ENCODE measurements at places on chromosomes 1 and 21.

DNA sequence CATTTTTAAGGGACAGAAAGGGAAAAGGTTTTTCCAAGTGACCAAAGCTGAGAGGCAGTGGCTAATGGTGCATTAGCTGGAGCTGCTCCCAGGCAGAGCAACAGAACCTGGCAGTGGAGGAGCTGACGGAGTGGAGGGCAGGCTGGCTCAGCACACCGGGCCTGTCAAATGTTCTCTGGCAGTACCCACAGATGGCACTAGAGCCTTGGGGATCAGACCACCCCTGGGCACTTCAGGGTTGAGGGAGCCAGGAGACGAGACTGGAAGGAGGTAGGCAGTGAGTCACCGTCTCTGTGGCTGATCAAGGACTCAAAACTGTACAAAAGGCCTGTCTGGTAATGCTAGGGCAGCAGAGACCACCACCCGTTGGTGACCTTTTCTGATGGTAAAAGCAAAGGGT is 121.7 kb upstream of the KIAA0040 start:
- DNase-seq = no peak

GRCh38 chr1:76510672-76511557 is 356.4 kb upstream of the ST6GALNAC5 start:
- no peak for DNase-seq

GRCh38 chr1:47436304-47436978 is 1.4 kb upstream of the FOXD2 start:
- peak; percentile 55 for DNase-seq

DNA sequence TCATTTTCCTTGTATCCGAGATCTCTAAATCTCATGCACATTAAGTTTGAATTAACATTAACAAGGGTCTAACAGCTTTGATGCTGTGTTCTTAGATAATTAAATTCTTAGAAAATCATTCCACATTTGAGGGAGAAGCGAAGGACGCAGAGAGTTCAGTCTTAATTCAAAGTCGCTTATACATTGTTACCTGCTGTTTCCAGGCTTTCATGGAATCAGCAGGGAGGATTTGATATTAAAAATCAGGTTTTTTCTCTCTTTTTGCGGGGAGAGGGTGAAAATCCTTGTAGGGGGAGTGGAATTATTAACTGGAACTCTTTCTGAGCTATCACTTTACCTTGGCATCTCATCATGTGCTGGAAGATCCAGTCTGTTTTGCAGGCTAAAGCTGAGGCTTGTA is 27.7 kb upstream of the DAB1 start:
- no peak for DNase-seq

DNA sequence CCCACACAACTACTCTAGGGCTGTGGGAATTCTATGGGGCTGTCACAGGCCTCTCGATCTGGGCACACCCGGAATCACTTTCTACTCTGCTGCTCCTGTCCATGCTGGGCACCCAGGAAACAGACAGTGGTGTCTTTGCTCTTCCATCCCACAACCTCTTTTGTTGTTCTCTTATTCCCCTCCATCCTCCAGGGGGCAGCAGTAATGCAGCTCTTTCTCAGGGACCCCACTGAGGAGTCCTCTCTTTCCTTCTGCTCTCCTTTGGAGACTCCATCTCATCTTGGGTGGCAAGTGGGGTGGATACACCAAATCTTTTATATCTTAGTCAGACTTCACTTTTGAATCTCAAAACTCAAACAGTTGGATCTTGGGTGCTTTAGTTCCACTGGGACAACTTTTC is 206.3 kb downstream of the HS2ST1 start:
- DNase-seq = no peak

GRCh38 chr21:17780539-17780938 is 38.6 kb downstream of the C21orf91 start:
- DNase-seq = no peak

DNA sequence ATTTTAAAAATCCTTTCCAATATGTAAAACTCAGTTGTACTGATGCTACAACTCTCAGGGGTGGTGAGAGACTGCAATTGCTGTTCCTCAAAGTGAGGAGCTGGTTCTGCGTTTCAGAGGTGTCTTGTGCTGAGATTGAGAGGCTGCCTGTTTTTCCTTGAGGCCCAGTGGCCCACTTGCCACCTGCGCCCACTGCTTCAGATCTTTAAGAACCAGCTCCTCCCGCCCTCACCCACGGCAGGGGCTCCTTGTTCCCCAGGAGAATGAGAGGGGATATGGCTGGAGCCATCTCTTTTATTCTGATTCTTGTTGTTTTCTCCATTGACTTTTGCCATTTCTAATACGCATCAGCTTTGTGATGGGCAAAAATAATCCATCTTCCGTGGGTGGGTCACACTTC is 45.5 kb downstream of the EVA1C start:
- DNase-seq = no peak

DNA sequence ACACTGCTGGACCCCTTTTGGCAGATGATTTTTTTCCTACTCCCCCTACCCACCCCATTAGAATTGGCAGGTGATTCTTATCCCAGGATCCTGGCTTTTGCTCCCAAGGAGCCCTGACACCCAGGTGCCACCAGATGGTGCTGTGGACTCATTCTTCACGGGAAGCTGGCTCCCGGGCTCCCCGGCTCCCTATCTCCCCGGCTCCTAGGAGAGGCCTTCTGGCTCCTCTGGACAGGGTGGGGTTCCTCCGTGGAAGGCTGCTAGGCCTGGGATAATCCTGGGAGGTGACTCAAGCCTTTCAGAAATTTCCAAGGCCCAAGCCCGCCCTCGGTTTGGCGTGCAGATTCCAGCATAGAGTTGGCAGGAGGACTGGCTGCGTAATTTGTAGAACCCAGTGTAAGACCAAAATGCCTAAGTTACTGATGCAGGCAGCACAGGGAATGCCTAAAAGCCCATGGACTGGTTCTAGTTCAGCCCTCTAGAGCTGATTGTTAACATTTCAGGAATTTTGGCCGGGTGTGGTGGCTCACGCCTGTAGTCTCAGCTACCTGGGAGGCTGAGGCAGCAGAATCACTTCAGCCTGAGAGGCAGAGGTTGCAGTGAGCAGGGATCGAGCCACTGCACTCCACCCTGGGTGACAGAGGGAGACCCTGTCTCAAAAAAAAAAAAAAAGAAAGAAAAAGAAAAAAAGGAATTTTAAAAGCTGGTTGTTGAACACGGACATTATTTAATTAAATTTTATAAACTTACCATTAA is 6.8 kb upstream of the BSDC1 start:
- peak; percentile 78 for DNase-seq

- no peak for DNase-seq
These were observed 883 bp downstream of the CHODL start for GRCh38 chr21:18245464-18245967.

DNA sequence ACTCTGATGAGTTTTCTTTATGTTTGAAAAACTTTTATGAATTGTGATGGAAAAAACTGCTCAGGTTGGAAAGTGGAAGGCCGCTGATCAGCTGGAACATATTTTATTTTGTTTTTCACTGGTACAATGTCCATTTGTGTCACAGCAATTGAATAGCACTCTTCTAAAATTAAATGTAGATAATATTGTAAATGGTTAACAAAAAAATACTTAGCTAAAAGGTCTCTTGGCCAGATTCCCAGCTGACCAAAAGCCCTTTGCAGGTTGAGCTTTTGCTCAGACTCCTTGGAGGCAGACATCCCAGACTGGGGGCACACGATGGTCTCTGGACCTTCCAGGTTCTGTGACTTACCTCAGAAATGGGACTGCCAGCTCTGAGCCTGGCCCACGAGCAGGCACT is 26.3 kb downstream of the SAMD13 start:
- no peak for DNase-seq

- no peak for DNase-seq
These were observed 19.7 kb upstream of the LAPTM5 start for GRCh38 chr1:30777060-30777903.

DNA sequence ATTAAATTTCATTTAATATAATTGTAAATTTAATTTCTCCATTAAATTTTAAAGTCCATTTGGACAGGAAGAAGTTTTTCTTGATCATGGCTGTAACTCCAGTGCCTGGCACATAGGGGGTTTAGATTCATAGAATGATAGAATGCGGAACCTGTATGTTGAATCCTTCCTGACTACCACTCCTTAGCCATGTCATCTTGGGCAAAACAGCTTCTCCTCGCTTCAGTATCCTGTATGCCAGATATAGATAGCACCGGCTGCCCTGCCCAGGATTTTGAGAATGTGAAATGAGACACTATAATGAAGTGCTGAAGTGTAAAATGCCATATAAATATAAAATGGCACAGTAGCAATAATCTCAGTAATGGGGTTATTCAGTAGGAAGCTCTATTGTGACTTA is 6.4 kb downstream of the DYRK1A start:
- DNase-seq = no peak

- DNase-seq = peak; percentile 37
These were observed 51.7 kb downstream of the S1PR1 start for GRCh38 chr1:101288491-101288944.

GRCh38 chr1:202579806-202580205 is 130.4 kb downstream of the SYT2 start:
- no peak for DNase-seq

DNA sequence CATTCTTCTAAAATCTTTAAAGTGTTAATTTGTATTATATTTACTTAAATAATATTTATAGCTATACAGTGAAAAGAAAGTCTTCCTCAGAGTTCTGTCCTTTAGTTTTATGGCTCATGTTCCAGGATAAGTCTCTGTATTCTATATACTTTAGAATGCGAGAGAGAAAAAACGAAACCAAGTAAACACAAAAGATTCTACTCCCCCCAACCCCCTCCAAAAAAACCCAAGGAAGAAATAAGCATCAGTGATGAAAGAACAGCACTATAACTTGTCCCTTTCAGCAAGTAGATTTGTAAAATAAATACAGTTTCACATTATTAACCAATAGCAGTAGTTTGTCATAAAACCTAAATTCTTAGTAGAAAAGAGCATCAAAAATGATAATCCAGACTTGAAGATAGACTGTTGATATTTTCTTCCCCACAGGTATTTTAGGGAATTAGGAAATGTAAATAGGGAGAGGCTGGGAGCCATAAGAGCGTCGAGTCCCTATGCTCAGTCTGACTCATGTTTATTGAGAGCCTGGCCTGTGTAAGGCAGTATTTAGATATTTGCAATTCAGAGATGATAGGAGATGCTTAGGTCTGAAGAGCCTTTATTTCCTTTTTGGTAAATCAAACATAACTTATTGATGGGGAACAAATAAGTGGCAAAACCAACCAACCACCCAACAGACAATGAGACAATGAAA is 35.5 kb downstream of the CDC14A start:
- no peak for DNase-seq

- DNase-seq = no peak
These were observed 70.2 kb upstream of the S1PR1 start for GRCh38 chr1:101166583-101167120.

GRCh38 chr1:192812420-192813209 is 3.8 kb downstream of the RGS2 start:
- no peak for DNase-seq

- DNase-seq = peak; percentile 56
These were observed 1.3 kb downstream of the CNN3 start for GRCh38 chr1:94925561-94926125.

DNA sequence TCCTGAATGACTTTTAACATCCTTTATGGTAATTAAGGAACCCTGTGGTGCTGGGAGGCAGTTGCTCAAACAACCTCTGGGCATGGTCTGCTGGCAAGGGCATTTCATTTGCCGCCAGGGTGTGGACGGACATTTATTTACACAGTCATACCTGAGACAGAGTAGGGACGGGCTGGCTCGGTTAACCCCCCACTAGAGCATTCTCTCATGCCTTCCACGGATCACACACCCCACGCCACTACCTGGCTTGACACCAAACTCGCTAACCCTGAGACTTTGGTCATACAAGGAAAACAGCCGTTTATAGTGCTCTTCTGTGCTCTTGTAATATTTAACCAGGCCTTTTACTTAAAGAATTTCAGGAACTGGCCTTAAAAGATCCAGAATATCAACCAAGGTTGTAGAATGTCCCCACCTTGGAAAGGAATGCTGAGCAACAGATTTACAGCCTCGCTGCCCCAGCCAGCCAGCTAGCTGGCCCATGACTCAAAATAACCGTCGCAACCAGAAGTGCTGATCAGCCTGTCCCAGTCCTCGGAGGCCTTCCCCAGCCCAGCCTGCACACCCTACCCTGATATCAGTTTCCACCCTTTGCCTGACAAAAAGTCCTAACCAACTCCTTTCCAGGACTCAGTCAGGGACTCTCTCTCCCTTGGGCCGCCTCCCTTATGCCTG is 6.5 kb upstream of the PDXK start:
- no peak for DNase-seq

GRCh38 chr1:150259217-150259616 is 1.6 kb downstream of the CA14 start:
- no peak for DNase-seq

- DNase-seq = no peak
These were observed 3.8 kb downstream of the RGS13 start for GRCh38 chr1:192639607-192640368.

GRCh38 chr1:191707288-191707687 is 451.0 kb upstream of the RGS18 start:
- DNase-seq = no peak

DNA sequence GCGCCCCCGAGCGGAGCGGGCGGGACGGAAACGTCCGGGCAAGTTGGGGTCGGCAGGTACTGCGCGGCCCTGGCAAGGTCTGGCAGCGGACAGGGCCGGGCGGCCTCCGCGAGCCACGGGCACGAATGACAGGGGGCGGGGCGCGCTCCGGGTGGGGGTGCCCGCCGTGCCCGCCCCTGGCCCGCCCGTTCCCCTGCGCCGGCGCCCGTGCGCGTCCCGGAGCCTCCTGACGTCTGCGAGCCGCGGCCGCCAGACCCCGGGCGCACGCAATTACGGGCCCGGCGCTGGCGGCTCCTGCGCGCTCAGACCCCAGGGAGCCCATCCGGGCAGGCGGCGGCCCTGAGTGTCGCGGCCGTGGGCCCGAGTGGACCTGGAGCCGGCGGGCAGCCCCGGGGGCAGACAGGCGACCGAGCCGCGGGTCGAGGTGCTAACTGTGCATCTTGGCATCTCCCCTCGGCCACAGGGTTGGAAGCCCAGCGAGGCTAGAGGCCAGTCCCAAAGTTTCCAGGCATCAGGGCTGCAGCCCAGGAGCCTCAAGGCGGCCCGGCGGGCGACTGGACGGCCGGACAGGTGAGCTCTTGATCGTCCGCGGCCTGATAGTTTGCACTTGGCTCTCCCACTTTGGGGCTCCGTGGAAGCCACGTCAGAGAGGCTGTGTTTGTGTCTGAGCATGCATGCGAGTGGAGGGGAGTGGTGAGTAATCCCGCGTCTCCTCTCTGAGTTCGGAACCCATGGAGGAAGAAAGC is 918 bp downstream of the MIB2 start:
- DNase-seq = no peak
